ENCODE measurements at places on chromosomes 6 and 20.

DNA sequence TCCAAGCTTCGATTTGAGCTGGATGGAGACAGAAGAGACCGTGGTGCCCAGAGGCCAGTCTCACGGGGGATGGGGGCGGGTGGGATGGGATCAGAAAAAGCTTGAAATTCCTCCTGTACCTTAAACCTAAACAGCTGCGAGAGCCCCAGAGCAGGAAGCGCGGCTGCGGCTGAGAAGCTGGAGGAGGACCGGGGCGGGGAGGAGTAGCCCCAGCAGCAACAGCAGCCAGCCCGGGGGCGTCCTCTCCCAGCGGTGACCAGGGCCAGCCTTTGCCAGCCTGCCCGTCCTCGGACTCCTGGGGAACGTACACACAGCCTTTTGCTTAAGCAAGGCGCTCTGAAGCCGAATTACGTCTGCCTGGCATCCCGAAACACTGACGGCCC, 17.4 kb upstream of the PRDM13 start:
- no peak for DNase-seq

GRCh38 chr20:23144856-23145255, 58.7 kb upstream of the CD93 start:
- DNase-seq = no peak

DNA sequence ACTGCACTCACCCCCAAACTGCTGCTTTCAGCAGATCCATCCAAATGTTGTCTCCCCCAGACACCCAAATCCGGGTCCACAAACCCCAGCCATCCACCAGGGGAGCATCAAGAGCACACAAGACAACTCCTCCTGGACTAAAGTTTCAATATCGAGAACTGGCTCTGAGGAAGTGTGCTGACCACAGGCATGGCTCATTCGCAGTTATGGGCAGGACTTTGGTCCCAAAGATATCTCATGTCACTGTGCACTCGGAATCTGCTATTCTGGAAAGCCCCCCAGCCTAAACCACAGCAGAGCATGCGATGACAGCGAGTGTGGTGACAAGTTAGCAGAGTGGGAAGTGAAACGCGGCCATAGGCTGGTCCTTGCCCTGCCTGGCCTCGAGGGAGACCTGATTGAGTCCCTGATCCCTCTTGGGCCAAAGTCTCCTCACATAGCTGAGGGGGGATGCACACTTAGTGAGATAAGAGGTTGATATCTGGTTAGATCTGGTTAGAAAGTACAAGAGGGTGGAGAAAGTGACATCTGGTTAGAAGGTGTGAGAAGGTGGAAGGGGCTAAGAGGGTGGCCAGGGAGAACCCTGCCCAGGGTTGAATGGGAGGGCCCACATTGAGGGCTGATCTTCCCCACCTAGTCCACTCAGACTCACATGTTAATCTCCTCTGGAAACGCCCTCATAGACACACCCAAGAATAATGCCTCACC, 149.7 kb downstream of the MRPL14 start:
- DNase-seq = no peak

DNA sequence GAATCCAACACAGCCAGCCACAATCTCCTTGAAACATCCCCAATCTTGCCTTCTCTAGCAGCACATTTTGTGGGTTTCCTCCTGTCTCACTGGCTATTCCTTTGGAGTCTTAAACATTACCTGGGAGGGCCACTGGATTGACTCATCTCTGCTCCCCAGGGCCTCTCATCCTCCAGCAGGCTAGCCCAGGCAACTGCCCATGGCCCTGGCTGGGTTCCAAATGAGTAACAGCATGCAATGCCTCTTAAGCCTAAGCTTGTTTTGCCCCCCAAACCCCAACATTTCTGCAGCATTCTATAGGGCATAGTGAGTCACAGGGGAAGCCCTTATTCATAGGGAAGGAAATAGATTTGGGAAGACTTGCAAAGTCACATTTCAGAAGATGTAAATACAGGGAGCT, 204.9 kb downstream of the FOXA2 start:
- DNase-seq = no peak

DNA sequence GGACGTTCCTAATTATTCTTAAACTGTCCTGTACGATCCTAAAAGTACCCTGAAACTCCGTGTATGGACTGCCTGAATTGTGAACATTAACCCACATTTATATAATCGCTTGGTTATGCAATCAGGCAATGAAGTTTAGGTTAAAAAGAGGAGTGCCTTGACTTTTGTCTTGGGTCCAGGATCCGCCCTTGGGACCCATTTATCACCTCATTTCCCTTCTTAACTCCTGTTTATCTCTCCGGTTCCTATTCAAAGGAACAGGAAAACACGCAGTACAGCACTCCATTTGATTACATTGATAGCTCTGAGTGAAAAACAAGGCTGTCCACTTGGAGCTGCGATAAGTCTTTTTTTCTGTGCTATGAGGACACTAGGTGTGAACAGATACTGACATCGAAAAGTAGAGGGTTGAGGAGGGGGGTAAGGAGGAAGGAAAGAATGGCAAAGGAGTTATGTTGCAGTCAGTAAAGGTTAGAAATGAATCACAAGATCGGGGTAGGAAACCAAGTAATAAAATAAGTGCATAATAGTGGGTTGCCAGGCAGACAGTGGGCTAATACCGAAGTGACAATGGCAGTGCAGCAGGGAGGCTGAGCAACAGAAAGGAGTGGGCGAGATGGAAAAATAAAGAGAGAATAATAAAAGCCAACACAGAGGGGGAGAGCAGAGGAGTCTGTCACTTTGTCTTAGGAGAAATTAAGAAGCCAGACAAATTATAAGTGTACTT, 15.9 kb upstream of the PCK1 start:
- DNase-seq = no peak

GRCh38 chr6:16723826-16724225, 37.4 kb downstream of the ATXN1 start:
- no peak for DNase-seq

DNA sequence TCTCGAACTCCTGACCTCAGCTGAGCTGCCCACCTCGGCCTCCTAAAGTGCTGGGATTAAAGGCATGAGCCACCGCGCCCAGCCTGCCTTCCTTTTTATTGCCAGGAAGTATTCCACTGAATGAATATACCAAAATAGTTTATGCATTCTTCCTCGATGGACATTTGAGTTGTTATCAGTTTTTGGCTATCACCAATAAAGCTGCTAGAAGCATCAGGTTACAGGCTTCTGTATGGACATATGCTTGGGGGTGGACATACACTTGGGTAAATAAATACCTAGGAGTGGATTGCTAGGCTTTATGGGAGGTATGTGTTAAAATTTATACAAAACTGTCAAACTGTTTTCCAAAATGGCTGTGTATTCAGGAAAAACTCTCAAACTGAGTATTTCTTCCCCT, 10.0 kb upstream of the RPS10 start:
- DNase-seq = no peak

GRCh38 chr6:3426927-3427686, 29.7 kb downstream of the SLC22A23 start:
- DNase-seq = no peak

- no peak for DNase-seq
Observed at GRCh38 chr6:137813308-137813970, 53.6 kb upstream of the TNFAIP3 start.
